ENCODE measurements at places on chromosomes 16 and 17.
A peak's percentile ranks its signal among the peaks of the same experiment; 100 is the strongest.

GRCh38 chr16:81940781-81941560, 70.3 kb downstream of the SDR42E1 start:
- no peak for DNase-seq

- DNase-seq = no peak
Observed at GRCh38 chr17:61770752-61771533, 92.4 kb downstream of the BRIP1 start.

GRCh38 chr16:50469121-50469743, 79.0 kb upstream of the NKD1 start:
- DNase-seq = no peak

DNA sequence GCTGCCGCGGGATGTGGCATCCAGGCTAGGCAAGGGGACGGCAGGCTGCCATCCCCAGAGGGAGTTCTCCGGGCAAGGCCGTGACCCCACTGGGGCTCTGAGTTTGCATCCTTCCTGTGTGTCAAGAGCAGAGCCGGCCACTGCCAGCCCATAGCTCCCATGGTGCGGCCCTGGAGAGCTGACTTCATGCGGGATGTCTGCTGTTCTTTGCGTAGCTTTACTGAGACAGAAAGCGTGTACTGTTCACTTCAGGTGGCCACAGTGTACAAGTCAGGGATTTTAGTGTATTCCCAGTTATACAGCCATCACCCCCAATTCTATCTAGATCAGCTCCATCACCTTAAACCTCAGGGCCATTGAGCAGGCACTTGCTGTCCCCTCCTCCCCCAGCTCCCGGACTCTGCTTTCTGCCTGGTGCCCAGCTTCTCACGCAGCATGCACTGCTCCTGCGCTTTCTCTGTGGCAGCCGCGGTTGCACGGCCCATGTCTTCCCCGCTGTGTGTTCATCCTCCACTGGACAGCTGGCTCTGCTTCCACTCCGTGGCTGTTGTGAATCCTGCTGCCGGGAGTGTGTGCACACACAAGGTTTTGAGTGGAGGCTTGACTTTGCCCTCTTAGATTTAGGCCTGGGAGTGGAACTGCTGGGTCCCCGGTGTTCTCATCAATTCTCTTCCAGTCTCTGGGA, 71.2 kb downstream of the KLHDC4 start:
- DNase-seq = no peak

GRCh38 chr16:5490499-5490898, 392.9 kb upstream of the EEF2KMT start:
- DNase-seq = no peak

GRCh38 chr17:33459078-33459940, 166.2 kb upstream of the ASIC2 start:
- DNase-seq = no peak

- no peak for DNase-seq
Observed at GRCh38 chr17:73230088-73230487, 31.6 kb downstream of the CPSF4L start.

- no peak for DNase-seq
Observed at GRCh38 chr16:4246777-4247459, 5.0 kb upstream of the SRL start.

DNA sequence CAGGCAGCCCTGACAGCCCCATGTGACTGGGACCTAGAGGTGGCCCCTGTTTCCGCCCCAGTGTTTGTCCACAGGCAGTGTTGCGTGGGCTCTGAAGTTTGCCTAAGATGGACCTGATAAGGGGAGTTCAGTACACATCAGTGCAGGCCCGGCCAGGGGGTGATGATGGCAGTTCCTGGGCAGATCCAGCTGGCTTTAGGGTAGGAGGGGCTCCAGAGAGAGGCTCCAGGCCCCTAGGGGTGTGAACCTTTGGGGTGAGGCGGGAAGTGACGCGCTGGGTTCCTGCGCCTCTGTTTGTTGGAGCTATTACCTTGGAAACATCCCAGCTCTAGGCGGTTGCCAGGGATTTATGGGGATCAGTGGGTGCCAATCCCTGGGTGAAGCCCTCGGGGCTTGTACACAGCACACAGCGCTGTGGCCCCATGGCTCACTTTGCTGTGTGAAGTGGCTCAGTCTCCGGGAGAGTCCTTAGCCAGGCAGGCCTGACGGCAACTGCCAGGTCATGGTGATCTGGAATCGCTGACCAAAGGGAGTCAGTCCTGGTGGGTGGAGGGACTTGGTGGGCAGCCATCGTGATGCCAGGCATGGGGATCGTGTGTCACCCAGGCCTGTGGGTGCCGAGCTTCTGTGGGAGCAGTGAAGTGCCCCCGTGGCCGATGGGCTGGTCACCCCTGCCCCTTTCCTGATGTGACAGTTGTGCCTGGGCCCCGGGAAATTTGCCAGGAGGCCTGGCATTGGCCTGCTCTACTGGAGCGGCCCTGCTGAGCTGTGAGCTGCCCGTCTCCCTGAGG, 146.1 kb downstream of the SEC14L1 start:
- peak; percentile 49 for DNase-seq

- no peak for DNase-seq
Observed at GRCh38 chr17:65519462-65519861, 42.0 kb downstream of the AXIN2 start.

- DNase-seq = no peak
Observed at GRCh38 chr16:10646581-10647263, 48.0 kb downstream of the TEKT5 start.

- no peak for DNase-seq
Observed at GRCh38 chr17:37458805-37459204, 30.9 kb upstream of the DUSP14 start.

- DNase-seq = no peak
Observed at GRCh38 chr17:70265471-70265870, 96.1 kb downstream of the KCNJ2 start.

GRCh38 chr17:8470447-8471047, 34.9 kb downstream of the NDEL1 start:
- DNase-seq = peak; percentile 72

DNA sequence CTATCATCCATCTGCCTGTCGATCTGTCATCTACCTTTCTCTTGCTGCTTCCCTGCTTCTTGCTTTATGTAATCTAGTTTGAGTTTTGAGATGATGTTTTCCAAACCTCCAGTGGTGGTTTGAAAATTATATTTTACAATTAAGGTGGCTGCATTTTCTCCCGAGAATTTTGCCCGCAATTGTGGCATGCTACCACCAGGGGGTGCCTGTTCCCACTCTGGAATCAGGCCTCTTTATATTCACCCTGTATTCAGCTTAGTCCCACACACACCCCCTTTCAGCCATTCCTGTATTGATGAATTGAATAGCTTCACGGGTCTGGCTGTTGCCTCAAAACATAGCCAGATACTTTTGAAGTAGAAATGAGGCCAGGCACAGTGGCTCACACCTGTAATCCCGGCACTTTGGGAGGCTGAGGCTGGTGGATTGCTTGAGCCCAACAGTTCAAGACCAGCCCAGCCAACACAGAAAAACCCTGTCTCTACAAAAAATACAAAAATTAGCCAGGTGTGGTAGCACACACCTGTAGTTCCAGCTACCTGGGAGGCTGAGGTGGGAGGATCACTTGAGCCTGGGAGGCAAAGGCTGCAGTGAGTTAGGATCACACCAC, 3.2 kb downstream of the PRSS22 start:
- DNase-seq = no peak

GRCh38 chr17:6510321-6510977, 45.9 kb downstream of the PITPNM3 start:
- DNase-seq = no peak

DNA sequence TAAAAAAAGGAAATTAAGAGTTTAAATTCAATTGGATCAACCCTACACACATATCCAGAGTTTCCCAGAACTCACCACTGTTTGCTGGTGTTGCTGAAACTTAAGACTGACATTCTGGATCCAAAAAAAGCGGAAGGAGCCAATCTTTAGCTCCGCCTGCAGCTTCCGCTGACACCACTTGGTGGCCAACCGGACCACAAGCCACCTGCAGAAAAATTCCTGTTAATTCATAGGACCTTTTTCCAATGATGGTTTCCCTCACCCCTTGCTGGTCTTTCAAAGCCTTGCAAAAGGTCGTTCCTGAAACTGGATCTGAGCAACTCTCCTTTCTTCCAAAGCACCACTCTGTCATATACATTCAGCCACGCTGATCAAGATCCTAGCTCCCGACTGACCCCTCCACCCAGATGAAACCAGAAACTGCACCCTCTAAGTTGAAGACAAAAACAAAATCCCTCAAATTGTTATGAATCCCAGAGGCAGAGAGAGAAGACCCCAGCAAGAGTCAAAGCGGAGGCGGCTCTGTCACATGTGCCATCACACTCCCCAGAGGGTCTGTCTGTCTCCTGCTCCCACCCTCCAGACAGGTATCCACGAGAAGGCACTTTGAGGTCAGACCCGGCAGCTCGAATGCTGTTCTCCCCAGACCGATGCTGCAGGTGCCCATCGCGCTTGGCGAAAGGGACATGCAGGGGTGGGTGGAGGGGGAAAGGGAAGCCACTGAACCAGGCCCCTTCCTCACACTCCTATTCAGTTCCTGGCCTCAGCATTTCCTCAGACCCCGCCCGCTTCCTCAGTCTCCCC, 773 bp downstream of the BLTP2 start:
- peak; percentile 18 for DNase-seq

DNA sequence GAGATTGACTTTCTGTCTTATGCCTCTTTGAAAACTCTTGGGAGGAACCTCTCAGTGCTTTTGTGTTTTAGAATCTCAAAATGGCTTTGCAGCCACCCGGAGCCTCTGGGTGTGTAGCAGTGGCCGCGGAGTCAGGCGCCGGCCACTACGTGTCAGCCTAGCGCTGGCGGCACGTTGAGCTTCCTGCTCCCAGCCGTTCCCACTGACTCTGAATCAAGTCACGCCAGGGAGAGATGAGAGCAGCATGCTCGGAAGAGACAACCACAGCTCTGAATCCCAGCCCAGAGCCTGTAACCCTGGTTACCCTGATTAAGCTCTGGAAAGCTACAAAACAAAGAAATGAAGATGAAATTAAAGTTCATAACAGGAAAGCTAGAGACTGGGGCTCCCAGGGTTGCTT, 97.4 kb upstream of the CACNG5 start:
- peak; percentile 40 for DNase-seq
